AG08396 (cell line): ENCODE measurements at places on chromosomes 4 and X.
A peak's percentile ranks its signal among the peaks of the same experiment; 100 is the strongest.

- no peak for DNase-seq
These were observed 28.9 kb upstream of the ACSL1 start for GRCh38 chr4:184854673-184855072.

DNA sequence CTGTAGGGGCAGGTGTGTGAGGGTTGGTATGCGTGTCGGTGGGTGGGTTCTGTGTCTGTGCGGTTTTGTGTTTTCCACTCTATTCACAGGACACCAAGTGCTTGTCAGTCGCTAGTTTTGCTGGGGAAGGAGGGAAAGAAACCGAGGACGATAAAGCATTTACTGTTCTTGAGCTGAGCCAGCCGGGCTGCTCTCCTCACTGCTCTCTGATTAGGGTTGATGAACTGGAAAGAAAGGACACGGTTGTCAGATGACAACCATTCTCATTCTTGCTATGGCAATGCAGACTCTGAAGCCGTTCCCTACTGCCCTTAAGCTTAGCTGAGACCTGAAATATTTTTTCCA, 832 bp downstream of the EGFL6 start:
- DNase-seq: no peak

- DNase-seq: no peak
These were observed 1206.0 kb upstream of the ADGRL3 start for GRCh38 chr4:59994118-59994517.

DNA sequence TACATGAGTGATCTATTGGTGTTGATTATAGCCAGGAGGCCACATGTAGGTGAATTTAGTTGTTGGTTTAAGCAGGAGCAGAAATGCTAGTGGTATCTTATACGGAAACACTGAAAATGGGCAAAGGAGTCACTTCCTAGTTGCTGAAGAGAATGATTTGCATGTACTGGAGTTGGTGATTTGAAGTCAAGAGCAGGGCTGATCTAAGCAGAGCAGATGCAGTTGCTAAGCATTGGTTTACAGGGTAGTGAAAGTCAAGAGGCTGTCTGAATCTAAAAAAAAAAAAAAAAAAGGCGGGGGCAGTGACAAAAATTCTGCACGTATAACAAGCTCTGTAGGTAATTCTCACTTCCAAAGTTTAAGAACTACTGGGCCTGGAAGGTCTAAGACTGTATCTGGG, 90.4 kb upstream of the HPRT1 start:
- DNase-seq: no peak

DNA sequence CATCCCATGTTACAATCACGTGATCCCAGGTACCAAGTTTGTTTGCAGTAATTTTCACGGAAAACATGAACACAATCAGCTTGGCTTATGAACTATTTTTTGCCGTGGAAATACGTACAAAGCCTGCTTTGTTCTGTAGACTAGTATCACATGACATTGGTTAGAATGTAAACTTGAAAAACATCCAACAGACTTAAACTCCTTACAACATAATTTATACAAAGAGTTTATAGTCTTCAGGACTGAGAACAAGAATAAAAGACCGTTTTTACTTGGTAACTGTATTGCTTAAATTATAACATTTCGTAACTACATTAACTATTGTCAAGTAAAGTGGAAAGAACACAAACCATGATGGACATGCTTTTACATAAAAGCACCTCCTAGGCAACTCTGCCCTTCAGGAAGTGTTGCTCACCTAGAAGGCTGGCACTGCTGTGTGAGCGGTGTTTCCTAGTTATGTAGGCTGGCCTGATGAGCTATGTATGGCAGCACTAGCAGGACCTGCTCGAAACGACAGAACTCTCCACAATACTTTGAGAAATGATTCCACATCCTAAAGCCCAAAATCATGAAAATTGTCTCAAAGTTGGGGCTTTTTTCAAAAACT, 41.8 kb upstream of the WDR1 start:
- no peak for DNase-seq

- no peak for DNase-seq
These were observed 373.6 kb downstream of the MID1IP1 start for GRCh38 chrX:39174772-39175417.

DNA sequence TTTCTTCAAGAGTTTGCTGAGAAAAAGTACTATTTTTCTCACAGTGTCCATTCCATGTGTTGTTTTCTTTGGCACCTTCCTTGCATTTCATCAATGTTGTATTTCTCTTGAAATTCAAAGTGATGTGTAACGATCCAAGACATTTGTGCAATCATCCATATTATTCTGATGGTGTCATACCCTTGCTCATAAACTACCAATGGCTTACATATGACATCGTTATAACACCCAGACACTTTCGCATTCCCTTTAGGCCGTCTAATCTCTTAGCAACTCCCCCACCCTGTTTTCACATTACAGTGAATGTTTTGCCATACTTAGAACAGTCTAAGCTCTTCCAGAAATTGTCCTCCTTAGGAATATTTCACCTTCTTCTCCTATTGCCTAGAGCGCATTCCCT, 1779.0 kb downstream of the PCDH7 start:
- DNase-seq: no peak

- DNase-seq: no peak
These were observed 114.7 kb downstream of the ENPP6 start for GRCh38 chr4:184102927-184103326.

- peak; percentile 16 for DNase-seq
These were observed 39.3 kb upstream of the TXK start for GRCh38 chr4:48173056-48173991.

DNA sequence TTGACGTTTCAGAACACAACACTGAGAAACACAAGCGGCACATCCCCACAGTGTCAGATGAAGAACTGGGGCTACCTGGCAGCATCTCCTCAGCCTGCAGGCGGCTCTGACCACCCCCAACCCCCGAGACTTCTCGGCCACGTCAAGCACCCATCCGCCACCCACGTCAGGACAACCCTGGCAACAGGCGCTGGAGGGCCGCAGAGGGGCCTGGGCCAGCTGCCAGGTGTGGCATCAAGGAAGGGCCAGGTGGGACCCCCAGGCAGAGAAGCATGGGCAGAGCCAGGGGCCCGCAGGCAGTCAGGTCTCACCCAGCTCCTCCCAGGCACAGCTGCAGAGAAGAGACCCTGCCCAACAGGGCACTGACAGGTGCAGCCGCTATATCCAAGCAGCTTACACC, 22.3 kb downstream of the GAK start:
- no peak for DNase-seq

DNA sequence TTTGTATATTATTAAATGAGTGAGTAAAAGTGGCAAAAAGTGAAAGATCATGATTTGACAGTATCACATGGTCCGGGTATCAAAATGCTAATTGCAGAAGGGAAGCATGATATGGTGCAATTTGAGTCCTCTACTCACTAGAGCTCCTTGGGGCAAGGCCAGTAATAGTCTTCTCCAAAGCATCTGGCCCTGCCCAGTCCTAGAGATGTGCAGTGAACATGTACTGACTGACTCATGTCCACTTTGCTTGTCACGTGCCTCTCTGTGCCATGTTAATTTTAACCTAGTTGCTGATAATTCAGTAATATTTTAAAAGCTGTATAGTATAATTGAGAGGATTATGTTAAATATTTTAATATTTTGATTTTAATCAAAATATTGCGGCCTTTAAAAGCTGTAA, 54.6 kb upstream of the TENM3 start:
- DNase-seq: no peak

GRCh38 chr4:17273047-17273446, 238.8 kb downstream of the QDPR start:
- no peak for DNase-seq

GRCh38 chr4:6812766-6813165, 30.2 kb downstream of the KIAA0232 start:
- no peak for DNase-seq

- DNase-seq: no peak
These were observed 34.0 kb upstream of the AMOT start for GRCh38 chrX:112874614-112875013.

GRCh38 chr4:36734334-36734733, 452.9 kb downstream of the DTHD1 start:
- no peak for DNase-seq

DNA sequence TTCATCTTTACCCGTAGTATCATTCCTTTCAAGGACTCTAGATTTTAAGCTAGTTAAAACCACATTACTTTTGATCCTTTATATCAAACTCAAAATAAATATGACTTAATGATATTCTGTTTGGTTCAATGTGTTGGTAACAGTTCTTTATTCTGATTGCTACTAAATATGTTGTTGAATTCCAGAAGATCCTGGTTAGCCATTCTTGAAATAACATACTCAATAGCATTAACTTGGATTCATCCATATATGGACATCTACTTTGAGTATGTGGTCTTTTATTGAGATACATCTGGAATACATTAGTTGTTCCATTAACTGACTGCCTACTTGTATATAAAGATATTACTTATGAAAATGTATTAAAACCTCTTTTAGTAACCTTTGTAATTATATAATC, 27.5 kb upstream of the PCDH18 start:
- no peak for DNase-seq

- DNase-seq: no peak
These were observed 110.4 kb upstream of the BEND4 start for GRCh38 chr4:42262701-42263490.
